Cerebellar nuclear complex (tissue), 1 donor: ENCODE measurements at places on chromosomes 2 and 18.

DNA sequence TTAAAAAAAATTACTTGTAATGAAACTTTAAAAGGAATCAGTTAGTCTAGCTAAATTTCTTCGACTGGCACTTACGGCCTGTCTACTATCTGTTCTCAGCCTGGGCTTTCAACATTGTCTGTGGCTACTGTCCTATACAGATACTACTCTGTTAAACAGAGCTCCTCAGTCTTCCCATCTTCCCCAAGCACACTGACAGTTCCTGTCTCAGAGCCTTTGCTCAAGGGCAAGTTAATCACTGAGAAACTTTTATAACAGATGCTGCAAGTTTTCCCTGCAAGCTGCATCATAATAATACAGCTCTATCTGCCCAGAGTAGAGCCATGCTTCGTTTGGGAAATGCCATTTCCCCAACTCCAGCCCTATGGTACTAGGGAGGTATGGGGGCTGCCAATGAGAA lies 11.3 kb upstream of the YPEL5 start:
- no peak for DNase-seq

DNA sequence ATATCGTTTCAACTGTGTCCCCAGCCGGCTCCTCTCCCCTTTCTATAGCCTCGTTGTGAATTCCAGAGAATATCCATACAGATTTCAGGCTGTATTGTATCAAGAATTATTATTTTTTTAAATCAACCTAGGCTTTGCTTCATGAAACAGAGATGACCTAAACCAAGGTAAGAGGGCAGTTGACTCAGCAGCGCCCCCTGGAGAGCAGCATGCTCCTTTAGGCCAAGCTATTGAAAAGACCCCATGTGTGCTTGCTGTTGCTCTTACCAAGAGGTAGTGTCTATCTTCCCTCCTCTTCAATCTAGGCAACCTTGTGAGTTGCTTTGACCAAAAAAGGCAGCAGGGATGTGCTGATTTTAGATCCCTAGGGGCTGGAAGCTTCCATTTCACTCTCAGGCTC lies 426.7 kb upstream of the SMIM21 start:
- DNase-seq, result no peak

DNA sequence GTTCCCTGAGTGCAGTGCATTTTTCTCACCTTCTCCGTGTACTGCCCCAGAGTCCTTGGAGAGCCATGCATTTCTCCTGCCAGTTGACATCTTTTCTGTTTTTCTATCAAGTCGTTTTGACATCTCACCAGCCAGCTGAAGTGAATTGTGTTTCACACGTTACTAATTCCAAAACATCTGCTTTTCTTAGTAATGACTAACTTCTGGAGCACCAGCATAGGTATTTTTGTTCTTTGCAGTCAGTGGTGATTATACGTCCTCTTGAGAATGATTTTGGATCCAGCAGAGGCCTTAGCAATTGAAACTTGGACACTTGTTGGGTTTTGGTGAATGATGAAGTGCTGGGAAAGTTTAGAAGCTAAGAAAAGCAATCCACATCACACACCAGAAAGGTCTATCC lies 112.5 kb downstream of the PIK3C3 start:
- DNase-seq, result no peak

DNA sequence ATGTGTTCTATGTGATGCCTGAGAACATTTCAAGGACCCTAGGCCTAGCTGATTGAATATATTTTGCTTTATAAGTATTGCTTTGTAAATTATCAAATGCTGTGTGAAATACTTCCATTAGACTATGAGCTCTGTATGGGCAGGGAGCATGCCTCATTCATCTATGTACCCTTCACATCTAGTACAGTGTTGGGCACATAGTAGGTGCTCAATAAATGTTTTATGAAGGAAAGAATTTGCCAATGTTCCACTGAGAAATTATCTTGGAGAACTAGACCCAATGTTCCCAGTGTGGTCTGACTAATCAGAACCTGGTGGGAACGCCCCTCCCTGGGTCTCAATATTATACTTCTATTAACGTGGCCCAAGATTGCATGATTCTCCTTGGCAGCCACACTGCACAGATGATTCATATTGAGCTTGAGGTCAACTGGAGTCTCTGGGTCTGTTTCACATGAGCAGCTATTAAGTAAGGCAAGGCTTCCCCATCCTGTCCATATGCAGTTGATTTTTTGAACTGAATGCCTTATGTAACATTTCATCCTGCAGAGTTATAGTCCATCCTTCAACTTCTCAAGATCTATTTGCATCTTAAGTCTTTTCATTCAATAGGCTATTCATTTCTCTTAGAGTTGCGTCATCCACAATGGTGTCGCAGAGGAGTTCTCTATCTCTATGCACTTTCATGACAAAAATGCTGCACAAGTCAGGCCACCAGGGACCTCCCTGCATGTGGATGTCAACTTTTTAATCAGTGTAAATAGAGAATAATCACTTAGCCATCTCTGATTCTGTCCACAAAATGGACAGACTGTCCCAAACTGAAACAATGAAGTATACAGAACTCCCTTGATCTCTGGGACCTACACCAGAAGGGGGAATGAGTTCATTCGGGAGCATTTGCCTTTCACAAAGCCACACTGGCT lies 257.6 kb downstream of the CYP26B1 start:
- DNase-seq, result no peak
